Activated CD4-positive, alpha-beta T cell treated with anti-CD3 and anti-CD28 coated beads, Interleukin-10, Interleukin-2, amounts not matched to agents 100 ng/mL and 50 ng/mL, durations not matched to agents 16 hours and 8 hours (primary cell): ENCODE measurements at places on chromosomes 6 and 20.

DNA sequence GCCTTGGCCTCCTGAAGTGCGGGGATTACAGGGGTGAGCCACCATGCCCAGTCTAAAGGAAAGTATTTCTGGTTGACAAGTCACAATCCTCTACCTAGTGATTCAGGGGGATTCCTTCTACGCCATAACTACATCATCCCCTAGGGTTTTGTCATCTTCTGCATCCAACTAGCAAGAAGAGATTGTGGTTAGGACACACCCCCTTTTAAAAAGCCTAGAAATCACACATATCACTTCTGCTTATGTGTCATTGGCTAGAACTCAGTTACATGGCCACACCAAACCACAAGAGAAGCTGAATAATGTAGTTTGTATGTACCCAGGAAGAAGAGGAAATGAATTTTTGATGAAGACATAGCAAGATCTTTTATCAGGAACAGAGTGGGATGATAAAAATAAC is 14.7 kb upstream of the CHD6 start:
- peak; percentile 19 for DNase-seq

GRCh38 chr6:20109526-20109925 is 102.7 kb downstream of the MBOAT1 start:
- no peak for DNase-seq

- peak; percentile 3 for DNase-seq
Observed at GRCh38 chr6:50655848-50656453, 57.4 kb upstream of the TFAP2D start.

- no peak for DNase-seq
Observed at GRCh38 chr20:1229541-1229940, 3.7 kb downstream of the RAD21L1 start.

- DNase-seq: no peak
Observed at GRCh38 chr6:74752303-74752702, 453.6 kb downstream of the COL12A1 start.

DNA sequence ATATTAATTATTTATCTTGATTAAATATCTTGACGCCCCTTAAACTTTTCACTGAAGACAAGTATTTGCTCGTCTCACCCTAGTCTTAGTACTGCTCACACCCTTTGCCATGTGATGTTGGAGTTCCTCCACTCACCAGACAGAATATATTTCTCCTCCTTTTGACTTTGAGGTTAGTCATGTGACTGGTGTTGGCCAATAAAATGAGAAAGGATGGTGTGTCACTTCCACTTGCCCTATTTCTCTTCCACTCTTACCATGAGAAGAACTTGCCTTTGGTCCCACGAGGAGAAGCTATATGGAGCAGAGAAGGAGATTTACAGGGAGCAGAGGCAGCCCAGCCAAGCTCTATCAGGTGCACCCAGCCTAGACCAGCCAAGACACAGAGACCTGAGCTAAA is 64.9 kb upstream of the TAB2 start:
- no peak for DNase-seq

GRCh38 chr20:63132715-63133471 is 83.0 kb downstream of the YTHDF1 start:
- no peak for DNase-seq

DNA sequence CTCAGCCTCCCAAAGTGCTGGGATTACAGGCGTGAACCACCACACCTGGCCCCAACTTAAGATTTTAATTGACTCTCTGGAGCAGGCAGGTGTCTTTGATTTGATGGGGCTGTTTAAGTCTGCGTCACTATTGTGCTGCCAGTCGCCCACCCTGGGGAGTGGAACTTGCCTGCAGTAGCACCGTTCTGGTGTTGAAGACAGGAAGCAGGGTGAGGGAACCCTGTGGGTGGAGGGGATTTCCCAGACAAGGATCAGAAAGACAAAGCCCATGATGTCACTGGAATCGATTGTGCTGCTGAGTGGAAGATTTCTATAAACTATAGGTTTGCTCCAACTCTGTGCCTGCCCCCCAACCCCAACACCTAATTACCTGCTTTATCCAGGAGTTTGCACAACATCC is 11.0 kb downstream of the ALDH8A1 start:
- DNase-seq: peak; percentile 52

GRCh38 chr6:14824060-14824459 is 421.8 kb upstream of the JARID2 start:
- DNase-seq: no peak

- DNase-seq: no peak
Observed at GRCh38 chr20:44589537-44589936, 7.2 kb downstream of the PKIG start.

DNA sequence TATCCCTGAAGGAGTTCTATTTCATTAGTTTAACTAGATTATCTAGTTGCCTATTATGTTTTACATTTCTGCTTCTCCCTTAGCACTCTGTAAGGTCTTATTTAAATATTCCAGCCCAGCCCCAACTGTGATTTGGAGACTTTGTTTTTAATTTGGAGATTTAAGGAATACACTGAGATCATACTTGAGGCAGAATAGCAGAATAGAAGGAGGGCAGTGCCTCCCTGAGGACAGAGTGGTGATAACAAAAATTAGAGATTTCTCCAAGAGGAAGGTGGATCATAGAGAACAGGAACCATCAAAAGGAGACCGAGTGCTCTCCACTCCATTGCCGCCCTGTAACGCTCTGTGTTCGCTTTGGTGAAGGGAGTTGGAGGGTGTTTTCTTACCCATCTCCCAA is 14.8 kb upstream of the CD164 start:
- DNase-seq: no peak

DNA sequence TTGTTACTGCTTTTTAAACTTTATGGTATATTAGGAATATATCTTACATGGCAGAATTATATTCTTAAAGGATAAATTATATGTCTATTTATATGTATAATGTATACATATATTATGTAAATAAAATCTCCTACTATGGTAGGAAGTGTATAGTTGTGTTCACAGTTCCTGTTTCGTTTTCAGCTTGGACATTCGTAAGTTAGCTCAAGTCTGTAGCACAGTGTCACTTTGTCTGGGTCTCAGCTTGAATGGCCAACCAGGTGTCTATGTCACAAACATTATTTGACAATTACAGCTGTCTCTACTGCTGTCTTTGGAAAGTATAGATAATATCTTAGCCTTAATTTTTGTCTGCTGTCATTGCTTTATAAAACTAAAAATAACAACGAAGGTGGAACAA is 303.9 kb downstream of the CDKAL1 start:
- DNase-seq: no peak

DNA sequence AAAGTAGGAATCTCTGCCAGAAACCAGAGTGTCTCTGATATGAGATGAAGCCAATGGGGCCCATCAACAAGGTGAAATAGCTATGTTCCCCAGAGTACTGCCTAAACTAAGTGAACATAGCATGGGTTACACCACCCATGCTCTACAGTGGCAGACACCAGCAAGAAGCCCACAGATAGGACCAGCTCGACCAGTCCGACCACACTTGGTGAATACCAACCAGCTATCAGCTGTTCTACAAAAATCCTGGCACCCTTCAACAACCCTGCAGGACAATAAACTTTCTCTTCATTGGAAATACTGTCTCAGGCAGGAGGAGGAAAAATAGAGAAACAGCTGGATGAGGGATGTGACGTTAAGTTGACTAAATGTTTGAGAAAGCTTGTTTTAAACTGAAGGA is 311.4 kb downstream of the EPM2A start:
- no peak for DNase-seq

GRCh38 chr6:42450477-42451332 is 1.0 kb downstream of the TRERF1 start:
- peak; percentile 41 for DNase-seq

DNA sequence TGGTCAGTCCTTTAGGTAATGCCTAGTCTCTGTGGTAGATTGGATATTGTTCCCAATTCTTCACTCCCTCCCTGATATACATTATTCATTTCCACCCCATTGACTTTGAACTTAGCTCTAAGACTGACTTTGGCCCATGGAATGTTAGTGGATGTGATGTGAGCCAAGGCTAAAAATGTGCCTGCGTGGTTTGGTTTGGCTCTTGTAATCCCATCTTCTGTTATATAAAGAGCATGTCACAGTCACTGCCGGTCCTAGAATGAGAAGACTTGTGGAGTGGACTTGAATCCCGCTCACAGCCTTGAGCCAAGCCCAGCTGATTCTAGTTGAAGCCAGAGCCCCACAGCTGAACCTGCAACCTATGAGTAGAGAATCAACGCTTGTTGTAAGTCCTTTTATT is 23.6 kb upstream of the DNAAF9 start:
- no peak for DNase-seq

DNA sequence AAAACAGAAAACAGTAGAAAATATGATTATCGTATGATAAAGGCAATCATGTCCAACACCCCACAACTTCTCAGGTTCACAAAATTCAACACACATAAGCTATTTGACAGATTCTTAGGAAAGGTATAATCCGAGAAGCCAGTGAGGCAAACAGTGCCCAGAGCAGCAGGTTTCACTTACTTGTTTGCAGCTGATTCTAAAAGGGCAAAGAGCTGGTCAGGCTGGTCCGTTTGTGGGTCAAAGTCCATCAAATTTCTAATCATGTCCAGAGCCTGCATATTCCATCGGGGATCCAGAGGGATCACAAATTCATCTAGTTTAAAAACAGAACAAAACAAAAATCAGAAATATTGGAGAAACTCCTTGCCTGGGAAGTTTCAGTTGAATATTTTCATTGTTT is 69.8 kb upstream of the LYRM2 start:
- no peak for DNase-seq

GRCh38 chr6:169930799-169931198 is 179.4 kb downstream of the ERMARD start:
- DNase-seq: no peak
